ENCODE measurements at places on chromosomes 2 and 18. TPM values are rescaled to one million over a fixed set of nuclear protein-coding genes. Genes with fewer than 3 reads are reported as not detected.

GRCh38 chr2:238382381-238382781 is 44.3 kb upstream of the ASB1 start:
- DNase-seq, result no peak

DNA sequence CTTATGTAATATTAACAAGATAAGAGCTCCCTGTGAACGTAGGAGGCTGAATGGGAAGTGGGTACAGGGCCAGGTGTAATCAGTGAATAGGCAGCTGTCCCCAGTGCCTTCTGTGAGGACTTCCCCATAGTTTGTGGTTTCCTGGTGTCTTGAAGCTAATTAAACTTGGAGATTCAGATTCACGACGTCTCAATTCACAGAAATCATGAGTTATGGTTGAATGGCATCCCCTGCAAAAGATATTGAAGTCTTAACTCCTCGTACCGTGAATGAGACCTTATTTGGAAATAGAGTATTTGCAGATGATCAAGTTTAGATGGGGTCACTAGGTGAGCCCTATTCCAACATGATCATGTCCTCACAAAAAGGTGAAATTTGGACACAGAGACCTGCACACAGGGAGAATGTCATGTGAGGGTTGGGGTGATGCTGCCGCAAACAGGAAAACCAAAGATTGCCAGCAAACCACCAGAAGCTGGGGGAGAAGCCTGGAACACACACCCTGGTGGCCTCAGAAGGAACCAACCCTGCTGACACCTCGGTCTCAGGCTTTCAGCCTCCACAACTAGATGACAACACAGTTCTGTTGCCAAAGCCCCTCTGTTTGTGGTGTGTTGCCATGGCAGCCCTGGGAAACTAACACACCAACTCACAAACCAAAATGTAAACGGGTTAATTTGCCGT is 13.2 kb downstream of the ARL4C start:
- DNase-seq, result no peak

- DNase-seq, result no peak
Measured at GRCh38 chr2:209965723-209966122, 36.7 kb upstream of the RPE start.

GRCh38 chr2:206232287-206233035 is 42.0 kb upstream of the ZDBF2 start:
- no peak for DNase-seq

DNA sequence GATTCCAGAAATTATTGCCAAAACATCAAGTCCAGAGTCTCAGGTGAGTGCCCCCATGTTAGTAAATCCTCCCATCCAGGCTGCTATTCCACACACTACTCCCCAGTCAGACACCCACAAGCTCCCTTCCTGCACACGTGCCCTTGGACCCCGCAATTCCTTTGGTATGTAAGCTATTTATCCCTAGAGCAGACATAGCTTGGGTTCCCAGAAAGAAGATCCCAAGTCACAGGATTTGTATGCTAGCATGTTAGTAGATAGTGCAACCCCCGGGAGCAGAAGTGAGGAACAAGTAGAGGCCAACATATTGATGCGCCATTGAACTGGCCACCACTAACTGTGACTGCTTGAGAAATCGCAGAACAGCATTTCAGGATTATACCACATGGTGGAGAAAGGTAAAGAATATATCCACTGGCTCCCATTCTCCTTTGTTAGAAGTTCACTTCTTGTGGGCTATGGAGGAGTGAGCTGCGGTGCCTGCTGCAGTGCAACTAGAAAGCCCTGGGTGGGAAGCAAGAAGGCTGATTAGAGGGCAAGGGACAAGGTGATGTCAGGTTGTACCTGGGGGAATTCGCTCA is 137.5 kb upstream of the CHAC2 start:
- DNase-seq, result no peak

- no peak for DNase-seq
Measured at GRCh38 chr2:39127973-39128372, 7.1 kb upstream of the SOS1 start.

DNA sequence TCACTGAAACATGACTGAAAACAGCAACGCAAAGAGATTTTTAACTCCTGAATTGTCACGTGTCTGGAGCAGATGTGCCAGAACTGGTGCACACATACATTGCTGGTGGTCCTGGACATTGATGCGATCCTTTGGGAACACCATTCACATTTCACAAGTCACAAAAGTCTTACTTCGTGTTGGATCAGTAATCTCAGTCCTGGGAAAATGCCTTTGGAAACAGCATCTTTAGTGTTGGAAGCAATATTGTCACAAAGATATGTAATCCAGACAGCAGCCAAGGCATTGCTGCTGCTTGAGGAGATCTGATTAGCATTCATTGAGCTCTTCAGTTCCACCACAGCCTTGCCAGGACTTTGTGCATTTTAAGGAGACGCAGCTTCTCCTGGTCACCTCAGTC is 126.2 kb upstream of the SH3BP4 start:
- DNase-seq, result no peak

DNA sequence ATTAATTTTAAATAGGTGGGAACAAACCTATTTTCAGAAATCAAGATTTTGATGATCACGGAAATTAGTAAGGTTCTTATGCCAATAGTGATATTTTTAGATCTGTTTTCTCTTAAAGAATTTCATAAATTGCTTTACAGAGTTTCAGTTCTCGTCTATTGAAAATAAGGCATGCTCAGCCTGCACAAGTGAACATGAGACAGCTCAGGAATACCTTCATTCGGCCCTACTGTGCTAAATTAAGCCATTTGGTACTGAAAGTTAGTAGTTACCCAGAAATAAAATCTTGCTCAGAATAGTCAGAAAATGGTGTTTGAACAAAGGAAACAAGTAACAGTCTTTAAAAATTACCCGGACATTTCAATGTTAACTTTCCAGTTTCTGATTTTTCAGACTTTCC is 60.4 kb downstream of the DLGAP1 start:
- no peak for DNase-seq

GRCh38 chr2:23616630-23617029 is 231.7 kb downstream of the KLHL29 start:
- DNase-seq, result no peak

- no peak for DNase-seq
Measured at GRCh38 chr2:83567551-83567950, 891.5 kb downstream of the SUCLG1 start.

- no peak for DNase-seq
Measured at GRCh38 chr2:188776634-188777033, 197.5 kb upstream of the COL3A1 start.

- no peak for DNase-seq
Measured at GRCh38 chr2:170818752-170819470, 2.2 kb downstream of the GAD1 start.

GRCh38 chr18:43161528-43161927 is 46.0 kb upstream of the RIT2 start:
- no peak for DNase-seq

GRCh38 chr2:182266909-182267308 is 159.9 kb downstream of the PDE1A start:
- DNase-seq, result no peak

DNA sequence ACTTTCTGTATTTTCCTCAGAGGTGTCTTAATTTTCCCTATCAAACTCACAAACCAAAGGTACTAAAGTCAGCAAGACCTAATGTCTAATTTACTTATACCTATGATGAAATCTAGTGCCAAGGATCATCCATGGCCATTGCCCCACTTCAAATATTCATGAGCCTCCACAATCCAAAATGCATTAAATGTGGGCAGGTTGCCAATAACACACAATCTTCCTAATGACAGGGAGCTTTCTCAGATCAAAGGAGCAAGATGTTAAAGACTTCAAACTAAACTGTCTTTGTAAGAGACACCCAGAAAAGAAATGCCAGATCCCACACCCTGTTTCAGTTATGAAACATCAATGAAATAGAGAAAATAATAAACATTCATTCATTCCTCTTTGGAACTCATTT is 143.2 kb downstream of the TMEFF2 start:
- no peak for DNase-seq

- no peak for DNase-seq
Measured at GRCh38 chr18:66638856-66639629, 35.2 kb upstream of the CDH19 start.

DNA sequence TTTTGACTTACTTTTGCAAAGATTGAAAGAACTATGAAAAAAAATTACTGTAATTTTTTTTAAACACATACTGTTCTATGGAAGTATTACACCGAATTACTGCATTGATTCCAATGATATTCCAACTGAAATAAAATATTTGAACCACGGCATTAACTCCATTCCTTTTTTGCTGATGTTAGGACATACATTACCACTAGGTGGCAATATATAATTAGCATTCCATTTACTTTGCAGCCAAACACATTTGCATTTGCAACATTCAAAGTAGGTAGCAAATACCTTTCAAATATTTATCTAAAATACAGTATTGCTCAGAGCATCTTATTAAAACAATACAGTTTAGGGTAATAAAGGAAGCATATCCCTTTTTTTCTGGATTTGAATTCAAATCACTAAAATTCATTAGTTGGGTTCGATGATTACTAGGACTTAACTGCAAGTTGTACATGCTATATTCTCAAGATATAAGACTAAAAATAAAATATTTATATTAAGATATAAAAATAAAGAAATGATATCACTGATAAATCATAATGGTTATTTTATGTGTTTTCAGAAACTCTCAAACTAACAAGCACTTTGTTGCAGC is 31.3 kb downstream of the LANCL1 start:
- no peak for DNase-seq

GRCh38 chr2:62375113-62375420 is 130.9 kb downstream of the TMEM17 start:
- no peak for DNase-seq

WNT10A gene
- not detected for total RNA-seq

PLGLB1 gene
- 2.7 TPM for total RNA-seq

C2orf72 gene
- 0.07 TPM for total RNA-seq

RBM43 gene
- 2.2 TPM for total RNA-seq

SP100 gene
- 69.2 TPM for total RNA-seq
